Anterior cingulate cortex (tissue), 58 donors: ENCODE measurements at places on chromosomes 7 and 10.

DNA sequence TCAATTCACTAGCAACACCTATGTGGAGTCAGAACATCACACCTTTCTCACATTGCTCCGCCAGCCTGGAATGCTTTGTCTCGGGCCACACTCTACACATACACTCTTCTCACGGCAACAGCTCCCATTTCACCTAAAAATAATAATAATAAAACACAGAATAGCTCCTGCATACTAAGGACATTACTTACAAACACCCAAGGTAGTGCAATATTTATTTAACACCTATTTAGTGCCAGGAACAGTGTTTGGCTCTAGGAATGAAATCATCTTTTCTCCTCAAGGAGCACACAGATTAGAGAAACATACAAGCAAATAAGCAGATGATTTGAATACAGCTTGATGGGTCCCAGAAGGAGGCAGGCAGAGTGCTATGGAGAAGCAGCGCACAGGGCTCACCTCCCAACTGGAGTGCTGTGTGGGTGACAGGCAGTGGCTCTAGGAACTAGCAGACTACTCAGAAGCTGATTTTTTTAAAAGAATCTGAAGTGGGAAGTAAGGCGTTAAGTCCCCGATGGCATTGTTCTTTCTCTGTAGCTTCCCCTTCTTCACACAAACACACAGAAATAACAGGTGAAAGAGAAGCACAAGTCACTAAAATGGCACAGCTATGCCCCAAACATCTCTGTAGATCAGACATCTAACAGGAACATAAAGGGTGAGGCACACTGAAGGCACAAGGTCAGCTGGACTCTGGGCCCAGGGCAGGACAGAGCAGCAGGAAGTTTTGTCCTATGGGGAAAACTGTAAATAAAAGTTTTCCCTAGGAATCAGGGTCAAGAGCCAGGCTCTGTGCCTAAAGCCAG, 16.7 kb downstream of the USP6NL start:
- DNase-seq, result no peak

DNA sequence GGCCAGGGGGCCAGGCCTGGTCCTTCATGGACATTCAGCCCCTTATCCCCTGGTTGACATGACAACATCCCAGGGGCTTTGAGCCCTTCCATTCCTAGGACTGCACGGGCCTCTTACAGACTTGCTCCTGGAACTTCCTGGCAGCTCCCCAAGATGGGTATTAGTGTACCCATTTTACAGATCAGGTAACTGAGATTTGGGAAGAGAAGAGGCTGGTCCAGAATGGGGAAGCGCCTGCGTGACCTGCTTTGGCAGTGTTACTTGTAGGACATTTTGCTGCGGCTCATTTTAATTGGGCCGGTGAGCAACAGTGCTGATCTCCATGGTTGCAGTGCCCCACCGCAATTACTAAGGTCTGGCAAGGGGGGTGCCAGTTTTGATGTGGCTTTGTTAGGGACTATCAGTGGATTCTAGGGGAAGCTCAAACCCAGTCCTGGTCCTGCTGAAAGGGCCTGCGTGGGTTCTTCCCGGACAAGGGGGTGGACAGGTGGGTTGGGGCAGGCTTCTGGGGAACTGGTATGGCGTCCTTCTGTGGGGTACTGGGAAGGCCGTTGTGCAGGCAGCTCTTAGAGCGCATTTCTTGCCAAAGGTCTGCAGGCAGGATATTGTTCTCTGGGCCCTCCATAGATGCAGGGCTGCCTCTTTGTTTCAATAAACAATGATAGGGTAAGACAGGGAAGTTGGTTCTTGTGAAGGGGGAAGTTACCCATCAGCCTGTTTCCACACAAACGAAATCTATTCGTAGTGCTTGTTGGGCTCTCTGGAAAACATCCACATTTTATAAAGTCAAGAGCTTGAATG, 137.6 kb downstream of the RGS10 start:
- DNase-seq, result no peak

DNA sequence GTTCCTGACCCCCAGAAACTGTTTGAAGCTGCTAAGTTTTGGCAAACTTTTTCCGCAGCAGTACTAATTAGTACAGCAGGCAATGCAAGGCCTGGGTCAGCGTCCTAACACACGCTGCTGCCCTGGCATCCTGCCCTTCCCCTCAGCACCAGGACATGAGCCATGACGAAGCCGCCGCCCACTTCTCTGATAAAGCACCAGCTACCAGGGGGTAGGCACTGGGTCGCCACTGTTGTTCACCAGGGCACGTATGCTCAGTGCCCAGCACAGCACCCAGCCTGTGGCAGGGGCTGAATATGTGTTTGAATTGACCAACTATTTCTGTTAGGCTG, 59.5 kb downstream of the CHST15 start:
- DNase-seq, result no peak

GRCh38 chr7:134823400-134823799, 44.0 kb downstream of the CALD1 start:
- DNase-seq, result no peak

DNA sequence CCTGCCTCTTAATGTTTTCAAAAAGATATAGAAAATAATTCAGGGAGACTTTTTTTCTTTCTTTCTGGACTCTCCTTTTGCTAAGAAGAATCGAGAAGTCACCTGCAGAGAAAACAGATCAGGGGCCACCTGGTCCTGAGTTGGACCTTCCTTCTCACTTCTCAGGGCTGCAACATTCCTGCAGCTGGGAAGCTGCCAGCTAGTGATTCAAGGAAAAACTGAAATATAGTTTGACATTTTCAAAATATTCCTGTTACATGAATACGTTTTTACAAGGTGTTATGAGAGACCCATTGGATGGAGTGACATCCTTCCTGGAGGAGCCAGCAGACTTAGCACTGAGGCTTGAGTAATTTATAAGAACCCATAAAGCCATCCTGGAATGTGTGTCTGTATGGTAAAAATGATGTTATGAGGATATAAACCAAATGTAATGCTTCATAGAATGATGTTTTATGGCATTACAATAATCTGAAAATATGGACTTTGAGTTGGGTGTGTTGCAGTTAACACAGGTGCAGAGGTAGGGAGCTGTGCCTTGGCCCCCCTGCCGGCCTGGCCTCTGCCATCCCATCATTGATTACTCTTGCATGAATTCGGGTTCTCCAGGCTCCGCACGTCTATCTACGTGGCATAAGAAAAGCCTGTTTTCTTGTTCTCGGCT, 149.7 kb downstream of the PAXIP1 start:
- no peak for DNase-seq

GRCh38 chr10:96238646-96239623, 32.4 kb downstream of the BLNK start:
- DNase-seq, result no peak

DNA sequence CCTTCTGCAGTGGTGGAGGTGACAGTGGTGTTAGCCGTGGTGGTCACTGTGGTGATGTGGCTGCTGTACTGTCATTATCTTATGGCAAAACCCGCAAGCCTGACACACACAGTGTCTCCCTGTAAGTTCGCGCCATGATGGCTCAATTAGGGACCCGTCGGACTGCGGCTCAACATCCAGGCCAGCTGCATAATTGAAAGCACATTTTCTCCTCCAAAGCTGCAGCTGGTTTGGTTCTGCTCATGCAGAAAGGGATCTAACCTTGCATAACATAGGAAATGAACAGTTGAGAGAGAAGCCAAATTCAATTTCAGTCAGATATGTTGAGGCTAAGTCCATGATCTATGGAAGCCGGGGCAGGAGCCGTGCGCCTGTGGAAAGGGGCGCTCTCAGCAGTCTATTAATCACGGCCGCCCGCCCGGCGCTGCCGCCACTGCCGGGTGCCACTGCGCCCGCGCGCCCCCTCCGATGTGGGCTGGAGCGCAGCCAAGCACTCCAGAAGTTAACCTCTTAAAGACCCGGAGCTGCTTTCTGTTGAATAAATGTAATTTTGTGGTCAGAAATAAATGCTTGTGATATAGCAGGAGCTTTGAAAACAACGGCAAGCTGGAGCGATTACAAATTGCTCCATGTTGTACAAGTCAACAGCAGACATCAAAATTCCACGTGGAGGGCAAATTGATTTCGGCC, 227.7 kb downstream of the CUX1 start:
- DNase-seq, result peak; percentile 46

GRCh38 chr7:138338361-138338760, 121.7 kb upstream of the TRIM24 start:
- no peak for DNase-seq

DNA sequence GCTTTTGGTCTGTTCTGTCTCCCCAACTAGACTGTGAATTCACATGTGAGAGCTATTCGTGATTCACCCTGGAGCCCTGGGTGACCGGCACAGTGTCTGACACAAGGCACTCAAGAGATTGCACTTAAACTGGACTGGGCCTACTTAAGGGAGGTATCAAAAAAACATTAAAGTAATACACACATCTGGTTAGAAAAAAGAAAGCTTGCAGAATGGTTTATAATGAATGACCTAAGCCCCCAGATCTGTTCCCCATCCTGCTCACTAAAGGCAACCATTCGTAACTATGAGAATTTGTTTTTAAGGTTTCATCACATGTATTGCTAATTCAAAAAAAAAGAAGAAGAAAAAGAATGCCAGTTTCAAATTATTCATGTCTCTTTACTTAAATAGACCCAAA, 74.5 kb downstream of the DGKI start:
- no peak for DNase-seq

DNA sequence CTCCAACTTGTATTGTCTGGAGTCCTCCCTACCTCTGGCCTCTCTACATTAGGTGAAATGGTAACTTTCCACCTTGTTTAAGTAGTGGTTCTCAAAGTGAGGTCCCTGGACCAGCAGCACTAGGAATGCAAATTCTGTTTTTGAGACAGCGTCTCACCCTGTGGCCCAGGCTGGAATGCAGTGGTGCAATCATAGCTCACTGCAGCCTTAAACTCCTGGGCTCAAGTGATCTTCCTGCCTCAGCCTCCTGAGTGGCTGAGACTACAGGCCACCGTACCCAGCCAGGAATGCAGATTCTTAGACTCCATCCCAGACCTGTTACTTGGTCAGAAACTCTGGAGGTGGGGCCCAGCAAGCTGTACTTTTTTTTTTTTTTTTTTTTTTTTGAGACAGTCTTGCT, 6.8 kb upstream of the TBL2 start:
- no peak for DNase-seq

DNA sequence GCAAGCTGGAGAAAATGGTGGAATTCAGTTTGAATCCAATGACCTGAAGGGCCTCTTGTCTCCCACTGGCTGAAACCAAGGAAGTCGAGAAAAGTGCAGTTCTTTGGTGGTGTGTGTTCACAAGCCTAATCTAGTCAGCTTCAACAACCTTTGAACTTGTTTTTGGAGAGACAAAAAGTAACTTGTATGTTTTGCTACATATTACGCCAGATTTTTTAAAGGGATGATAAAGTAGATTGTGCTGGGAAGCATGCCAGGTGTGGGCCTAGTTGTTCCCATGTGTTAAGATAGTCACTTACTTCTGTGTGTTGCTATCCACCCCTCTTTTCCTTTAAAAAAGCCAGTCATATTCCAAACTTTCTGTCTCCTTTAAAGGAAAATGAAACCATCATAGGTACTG, 79.7 kb upstream of the FAM3C start:
- no peak for DNase-seq

DNA sequence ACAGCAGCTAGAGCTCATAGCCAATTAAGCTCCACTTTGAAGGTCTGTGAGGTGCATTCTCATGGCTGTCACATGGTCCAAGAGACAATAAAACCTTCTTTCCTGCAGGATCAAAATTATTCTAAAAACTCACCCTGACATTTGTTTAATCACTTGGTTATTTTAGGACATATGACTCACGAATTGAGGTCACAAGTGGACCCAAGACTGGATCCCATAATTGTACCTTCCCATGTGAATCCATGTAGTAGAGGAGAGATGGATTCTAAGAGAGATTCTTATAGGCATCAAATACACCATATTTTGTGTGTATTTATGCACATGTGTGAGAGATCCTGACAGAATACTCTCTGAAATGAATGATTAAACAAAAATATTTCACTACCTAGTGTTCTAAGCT, 18.1 kb downstream of the POLR1F start:
- no peak for DNase-seq

DNA sequence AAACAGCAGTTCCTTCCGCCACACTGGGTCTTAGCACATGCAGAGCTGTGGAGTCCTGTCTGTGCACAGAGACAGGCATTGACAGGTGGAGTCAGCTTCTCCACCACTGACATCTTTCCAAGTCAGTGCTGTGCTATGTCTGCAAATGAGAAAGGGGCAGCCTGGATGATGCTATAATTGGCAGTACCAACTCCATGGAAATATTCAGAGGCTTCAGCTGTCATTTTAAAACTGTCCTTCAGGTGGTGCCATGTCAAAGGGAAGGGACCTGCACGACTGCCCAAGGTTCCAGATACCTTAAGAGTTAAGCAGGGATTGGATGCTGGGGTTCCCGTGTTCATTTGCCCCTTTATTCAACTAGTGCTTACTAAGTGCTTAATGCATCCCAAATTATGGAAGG, 258.0 kb upstream of the PRKCQ start:
- DNase-seq, result no peak

GRCh38 chr10:1938317-1938716, 201.0 kb upstream of the ADARB2 start:
- DNase-seq, result no peak

DNA sequence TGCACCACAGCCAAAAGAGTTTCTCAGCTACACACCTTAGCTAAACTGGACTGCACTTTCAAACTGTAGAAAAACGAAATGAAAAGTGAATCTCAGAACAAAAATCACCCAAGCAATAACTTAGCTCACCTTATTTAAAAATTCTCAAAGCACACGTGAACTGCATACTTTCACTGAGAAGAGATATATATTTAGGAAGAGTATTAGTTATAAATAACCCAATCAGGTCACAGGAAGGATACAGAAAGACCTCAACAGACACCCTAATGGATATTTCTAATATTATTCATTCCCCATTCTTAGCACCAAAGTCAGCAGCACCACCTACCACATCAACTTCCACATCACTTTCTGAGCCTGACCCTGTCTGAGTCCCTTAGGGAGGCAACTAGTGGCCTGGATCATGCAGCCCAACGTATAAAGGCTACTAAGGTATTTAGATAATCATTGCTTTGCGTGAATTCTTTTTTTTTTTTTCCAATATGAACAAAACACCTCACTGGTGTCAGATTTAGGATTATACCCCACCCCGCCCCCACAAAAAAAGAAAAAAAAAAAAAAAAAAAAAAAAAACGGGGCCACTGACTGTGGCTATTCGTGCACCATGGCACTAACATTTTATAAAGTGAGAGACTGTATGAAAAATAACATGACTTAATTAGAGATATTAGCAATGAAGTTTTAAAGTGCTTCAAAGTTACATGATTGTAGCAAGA, 2.6 kb downstream of the ABI1 start:
- DNase-seq, result no peak

- no peak for DNase-seq
Measured at GRCh38 chr10:48885376-48885775, 54.3 kb downstream of the LRRC18 start.
